NB4 (cell line): ENCODE measurements at places on chromosomes 12 and 14.

DNA sequence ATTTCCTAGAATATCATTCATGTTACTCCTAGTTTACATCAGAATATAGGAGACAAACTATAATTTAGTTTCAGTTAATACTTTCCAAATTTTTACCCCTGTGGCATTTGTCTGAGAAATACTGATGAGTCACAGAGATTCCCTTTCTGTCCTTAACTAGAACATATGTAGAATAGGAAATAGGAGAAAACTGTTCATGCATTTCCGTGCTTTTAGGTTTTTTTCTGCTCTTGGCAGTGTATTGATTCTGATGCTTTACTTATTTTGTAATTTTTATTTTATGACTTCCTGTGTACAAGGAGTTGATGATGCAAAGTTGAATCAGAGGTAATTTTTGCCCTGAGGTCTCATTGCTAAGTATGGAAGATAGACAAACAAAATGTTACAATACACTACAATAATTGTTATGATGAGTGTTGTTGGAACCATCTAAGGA lies 23.0 kb downstream of the MNAT1 start:
- DNase-seq, result peak; percentile 28

DNA sequence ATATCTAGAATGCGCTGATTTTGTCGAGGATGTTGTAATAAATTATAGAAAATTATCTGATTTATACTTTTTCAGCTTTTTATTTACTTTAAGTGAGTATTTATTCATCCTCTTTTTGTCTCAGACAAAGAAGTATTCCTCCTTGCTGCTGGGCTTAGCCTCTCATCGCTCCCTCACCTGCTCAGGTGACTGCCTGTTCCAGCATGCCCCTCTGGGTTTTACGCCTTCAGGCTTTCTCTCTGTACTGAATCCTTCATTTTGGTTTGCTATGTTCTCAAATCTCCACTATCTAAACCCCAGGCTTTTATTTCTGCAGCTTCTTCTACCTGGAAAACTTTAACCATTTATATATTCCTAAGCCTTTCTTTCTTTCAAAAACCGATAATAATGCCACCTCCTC lies 1650.9 kb upstream of the SEL1L start:
- DNase-seq, result no peak

DNA sequence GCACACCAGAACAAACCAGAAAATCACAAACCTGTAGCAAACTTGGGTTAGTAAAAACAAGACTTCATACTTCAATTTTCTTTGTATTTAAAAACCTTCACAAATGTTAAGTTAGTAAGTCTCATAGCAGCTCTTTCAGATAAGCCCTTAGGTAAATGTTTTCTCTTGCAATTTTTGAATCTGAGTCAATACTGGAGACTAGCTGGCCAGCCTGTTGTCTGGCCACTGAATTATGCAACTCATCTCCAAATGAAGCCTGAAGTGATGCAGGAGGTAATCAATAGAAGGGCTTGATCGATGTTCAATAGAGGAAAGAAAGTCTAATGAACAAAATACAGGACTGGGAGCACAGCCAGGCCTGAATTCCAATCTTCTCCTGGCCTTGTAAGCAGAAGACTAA lies 465.2 kb downstream of the LRIG3 start:
- DNase-seq, result no peak

DNA sequence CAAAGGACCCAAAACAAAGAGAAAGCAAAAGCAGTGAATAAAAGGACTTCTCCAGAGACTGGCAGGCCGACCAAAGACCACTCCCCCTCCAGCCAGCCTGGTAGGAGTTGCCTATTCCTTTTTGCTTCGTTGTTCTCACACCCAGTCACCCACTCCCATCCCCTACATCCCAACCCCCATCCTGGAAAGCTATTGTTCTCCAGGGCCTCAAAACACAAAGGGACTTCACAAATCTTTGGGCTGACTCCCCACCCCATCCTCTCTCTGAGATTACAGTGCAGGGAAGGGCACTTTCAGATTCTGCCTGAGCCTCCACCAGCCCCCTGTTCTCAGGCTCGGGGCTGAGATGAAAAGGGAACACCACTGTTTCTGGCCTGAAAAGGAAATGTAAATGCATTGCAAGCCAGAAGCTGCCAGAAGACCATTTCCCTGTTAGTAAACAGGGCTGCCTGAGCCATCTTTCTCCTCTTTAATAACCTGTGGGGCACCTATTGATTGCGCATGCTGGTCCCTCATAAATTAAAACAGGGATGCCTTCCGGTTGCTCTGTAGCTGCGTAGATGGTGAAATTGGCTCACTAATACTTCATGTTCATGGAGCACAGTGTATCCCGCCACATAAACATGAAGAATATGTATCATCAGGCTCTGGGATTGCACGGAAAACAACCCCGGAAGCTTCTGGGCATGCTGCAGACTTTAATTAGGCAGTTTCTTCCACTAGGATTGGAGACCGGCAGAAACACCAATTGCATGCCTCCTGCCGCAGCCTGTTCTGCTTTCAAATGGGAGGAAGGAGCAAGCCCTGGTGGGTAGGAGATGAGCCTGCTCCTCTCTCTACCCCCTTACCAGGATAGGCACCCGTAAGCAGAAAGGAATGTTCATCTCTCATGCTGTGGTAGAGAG lies 130.3 kb upstream of the FUT8 start:
- DNase-seq, result peak; percentile 21

DNA sequence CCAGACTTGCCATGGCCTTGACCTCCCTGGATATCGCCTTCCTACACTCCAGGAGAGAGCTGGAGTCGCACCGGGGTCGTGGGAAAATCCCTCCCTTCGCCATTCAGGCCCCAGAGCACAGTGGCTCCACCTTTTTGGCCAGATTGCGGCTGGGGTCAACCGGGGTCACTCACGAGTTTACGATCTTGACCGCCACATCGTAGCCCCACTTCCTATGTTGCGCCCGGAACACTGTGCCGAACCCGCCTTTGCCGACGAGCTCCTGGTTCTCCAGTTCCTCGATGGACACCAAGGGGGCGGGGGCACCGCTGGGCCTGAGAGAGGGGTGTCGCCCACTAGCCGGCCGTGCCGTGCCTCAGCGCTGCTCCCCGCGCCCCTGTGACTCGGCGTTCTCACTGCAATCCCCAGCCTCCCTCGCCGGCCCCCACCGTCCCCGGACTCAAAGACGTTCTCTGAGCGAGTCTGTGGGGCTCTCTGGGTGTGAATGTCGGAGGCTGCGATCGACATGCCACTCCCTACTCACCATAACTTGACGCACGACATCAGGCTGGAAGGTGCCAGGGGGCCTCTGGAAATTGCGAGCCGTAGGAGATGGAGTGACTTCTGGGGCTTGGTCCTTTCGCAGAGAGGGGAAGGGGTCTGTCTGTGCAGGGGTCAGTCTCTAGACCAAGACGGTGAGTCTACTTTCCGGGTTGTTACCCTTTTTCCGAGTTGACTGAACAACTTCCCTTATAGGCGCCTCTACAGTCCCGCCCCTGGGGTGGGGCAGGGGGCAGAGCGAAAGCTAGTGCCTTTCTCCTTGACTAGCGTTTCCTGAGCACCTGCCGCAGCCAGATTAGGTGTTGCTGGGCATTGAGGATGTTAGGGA lies at the start of gene RIPK3:
TSS of gene RIPK3 (minus strand) at position 708 of the 868 bp plus-strand sequence. CDS start at position 543, 165 bp downstream.
- DNase-seq, result peak; percentile 22

DNA sequence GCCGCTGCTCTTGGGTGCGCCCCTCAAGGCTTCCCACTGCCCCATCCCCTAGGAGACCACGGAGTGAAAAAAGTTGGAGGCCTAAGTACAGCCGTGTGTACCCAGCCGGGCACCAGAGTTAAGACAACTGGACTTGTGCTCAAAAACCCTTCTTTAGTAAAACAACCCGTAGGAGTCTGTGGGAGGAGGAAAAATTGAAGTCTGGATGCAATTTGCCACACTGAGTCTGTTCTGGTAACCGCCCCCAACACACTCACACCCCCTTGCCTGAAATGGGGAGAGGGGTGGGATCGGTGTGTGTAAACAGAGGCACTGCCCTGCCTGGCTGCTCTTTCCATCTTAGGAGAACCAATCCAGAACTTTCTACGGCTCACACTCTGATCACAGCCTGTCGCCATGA lies 41.7 kb downstream of the DPF3 start:
- DNase-seq, result no peak

- DNase-seq, result no peak
Observed at GRCh38 chr12:89960607-89961394, 252.2 kb upstream of the ATP2B1 start.

DNA sequence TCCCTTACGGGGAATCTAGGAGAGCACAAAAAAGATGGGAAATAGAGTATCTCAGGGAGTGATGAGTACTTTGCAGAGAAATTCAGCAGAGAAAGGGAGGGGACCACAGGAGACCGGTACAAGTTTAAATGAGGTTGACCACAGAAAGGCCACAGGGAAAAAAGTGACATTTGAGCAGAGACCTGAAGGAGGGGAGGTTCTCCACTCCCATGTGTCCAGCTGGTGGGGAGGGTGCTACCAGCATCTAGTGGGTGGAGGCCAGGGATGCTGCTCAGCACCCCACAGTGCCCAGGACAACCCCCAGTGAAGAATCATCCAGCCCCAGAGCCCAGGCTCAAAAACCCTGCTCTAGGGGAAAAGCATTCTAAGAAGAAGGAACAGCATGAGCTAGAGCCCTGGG lies 34.6 kb downstream of the TESC start:
- peak; percentile 95 for DNase-seq

DNA sequence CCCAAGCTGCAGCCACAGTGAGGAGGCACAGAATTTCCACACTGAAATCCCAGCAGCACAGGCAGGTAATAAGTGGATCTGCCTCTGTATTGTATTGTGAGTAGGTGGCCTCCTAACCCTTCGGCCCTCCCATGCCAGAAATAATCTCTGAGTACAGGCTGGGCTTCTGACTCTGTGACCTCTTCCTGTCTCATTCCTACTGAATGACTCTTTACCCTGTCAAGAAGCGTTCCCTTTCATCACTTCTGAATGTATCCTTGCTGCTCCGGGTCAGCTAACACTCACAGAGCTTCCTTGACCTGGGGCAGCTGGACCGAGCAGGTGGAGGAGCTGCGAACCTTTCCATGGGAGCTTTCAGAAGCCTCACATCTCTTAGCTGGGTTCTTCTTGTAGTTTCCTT lies 119.6 kb downstream of the SLC8A3 start:
- DNase-seq, result no peak
